CD8-positive, alpha-beta memory T cell (primary cell): ENCODE measurements at places on chromosomes 7 and 10.

DNA sequence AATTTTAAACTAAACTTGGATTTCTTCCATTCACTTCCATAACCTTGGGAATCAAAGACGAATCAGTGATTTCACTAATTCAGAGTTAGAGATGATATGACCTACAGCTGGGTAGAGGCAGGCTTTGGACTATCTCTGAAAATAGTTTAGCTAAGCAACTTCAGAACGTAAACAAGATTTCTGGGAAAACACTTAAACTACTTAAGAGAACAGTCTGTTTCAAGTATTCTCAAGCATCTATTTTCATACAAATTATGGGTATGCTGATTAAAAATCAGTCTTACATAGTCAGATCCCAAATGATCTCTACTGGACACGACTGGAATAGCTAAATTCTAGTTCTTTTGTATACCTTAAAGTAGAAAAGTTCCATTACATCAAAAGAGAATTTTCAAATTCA is 179.9 kb downstream of the PLCE1 start:
- no peak for DNase-seq

GRCh38 chr7:128044064-128044463 is 12.8 kb upstream of the LRRC4 start:
- DNase-seq = no peak

DNA sequence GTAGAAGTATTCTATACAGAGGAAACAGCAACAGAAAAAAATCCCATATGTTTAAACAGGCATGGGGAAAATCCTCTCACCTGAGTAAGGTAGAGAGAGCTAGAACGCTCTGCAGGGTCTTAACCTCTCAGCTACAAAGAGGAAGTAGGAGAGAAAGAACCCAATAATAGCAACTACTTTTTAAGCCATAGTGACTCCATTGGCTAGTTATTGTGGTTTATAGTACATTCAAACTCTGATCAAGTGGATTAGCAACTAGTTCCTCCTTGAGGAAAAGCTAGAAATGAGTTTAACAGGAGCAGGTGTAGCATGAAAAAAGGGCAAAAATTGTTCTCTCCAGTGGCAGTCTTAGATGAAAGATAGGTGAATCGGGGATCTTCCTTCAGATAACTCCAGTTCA is 89.7 kb downstream of the HGF start:
- no peak for DNase-seq

GRCh38 chr7:7329326-7329725 is 147.0 kb downstream of the C1GALT1 start:
- DNase-seq = no peak

DNA sequence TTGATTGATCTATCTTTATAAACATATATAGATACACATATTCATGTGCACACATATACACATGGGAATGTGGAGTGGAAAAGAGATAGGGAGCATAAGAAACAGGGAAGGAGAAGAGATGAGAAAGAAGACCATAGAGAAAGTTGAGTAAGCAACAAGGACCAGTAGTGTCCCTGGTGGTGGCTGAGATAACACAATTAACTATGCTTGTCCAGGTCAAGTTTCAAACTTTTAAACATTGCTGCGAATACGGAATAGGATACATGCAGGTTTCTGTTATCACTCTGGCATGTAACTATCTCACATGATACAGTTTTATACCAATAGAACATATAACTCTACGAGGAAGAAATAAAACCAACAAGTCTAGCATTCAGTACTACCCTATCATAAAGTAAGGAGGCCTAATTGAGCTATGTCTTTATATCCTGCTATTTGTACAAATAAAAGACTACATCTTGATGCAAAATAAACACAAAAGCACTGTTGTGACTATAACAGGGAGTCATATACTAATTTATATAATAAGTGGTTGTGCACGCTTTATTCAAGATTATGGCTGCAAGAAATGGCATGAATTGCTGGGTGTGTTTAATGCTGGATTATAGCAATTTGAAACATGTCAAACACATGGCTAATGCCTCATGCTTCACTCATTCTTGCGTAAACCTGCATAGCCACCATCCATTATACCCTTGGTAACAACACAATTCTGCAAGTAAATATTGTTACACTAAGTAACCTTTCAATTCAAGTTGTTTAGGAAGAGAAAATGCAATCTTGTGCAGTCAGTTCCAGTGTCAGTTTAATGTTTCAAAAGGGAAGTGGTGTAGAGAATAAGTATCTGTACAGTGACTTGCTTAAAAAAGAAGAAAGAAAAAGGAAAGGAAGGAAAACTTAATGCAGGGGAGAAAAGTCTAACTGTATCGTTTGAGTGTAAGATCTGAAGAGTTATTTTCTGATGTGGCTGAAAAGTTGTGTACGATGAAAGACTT is 8.2 kb downstream of the FOXP2 start:
- no peak for DNase-seq

GRCh38 chr7:42380401-42380800 is 143.4 kb upstream of the GLI3 start:
- no peak for DNase-seq

DNA sequence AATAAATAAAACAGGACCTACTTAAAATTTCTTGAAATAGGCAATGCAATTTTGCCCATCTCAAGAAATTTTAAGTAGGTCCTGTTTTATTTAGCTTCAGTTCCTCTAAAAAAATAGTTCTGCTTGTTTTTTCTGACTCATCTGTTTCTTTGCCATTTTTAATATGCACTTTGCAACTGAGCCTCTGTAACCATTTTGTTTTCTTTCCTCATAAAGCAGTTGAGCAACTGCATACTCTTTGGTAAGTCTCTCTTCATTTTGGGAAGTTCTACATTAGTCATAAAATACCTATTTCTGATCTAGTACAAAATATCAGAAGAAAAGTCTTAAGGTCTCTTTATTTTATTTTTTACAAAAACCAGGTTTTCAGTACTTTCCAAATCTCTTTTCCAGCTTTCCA is 18.0 kb downstream of the TAS2R40 start:
- no peak for DNase-seq

DNA sequence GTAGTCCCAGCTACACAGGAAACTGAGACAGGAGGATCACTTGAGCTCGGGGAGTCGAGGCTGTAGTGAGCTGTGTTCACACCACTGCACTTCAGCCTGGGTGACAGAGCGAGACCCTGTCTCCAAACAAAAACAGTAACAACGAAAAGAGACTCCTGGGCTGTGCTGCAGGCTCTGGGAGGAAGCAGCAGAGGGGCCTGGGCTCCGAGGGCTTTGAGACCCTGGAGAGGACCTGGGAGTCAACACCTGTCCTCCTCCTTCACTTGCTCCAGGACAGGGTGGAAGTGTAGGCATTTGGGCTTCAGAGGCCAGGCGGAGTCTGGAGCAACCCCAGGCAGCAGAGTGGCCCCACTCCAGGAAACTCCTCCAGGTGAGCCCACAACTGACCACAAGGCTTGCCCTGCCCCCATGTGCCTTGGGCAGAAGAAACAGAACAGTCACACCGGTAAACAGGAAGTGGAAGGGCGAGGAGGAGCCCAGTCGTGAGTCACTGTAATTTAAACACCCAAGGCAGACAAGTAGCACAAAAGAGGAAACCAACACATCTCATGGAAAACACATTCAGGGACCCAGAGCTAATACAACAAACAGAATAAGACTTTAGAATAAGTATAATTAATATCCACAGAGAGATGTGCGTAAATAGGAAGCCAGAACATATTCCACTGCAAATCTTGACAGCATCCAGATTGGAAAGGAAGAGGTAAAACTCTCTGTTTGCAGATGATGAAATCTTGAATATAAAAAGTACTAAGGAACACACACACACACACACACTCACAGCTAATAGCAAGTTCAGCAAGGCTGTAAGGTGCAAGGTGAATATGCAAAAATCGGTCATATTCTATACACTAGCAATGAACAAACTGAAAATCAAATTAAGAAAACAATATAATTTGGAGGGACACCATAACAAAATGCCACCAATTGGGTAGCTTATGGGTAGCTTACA is 20.5 kb upstream of the RASGEF1A start:
- DNase-seq = no peak

DNA sequence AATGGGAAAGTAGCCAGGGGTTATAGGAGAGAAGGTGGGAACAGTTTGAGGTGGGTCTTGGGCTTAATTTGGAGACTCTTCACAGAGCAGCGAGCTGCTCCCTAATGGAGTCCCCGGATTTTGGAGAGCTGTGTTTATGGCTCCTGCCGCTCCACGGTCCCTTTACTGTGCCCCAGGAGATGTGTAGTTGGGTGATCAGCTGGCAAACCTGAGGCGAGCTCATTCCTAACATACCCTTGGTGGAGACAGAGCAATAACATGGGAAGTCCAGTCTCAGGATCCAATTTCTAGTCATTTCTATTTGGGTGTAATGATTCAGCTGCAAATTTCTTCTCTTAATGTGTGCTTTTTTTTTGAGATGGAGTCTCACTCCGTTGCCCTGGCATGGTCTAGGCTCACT is 1.5 kb downstream of the GARIN1A start:
- DNase-seq = no peak

- DNase-seq = no peak
These were observed 93.8 kb downstream of the ADAM12 start for GRCh38 chr10:126294451-126294850.

DNA sequence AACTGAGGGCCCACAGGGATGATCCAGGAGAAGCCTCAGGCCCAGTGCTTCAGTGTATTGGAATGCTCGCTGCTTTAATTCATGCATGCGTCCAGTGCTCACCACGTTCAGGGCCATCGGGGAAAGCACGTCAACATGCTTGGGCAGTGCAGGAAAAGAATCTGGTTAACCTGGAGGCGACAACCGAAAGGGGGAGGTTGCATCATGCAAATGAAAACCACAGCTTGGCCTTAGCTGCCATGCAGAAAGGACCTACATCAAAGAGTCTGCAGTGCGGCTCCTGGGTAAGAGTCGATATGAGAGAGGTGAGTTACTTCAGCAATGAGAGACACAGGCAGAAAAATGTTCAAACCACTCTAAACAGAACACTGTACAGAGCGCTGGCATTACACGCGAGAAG is 440.1 kb downstream of the KCNMA1 start:
- no peak for DNase-seq

DNA sequence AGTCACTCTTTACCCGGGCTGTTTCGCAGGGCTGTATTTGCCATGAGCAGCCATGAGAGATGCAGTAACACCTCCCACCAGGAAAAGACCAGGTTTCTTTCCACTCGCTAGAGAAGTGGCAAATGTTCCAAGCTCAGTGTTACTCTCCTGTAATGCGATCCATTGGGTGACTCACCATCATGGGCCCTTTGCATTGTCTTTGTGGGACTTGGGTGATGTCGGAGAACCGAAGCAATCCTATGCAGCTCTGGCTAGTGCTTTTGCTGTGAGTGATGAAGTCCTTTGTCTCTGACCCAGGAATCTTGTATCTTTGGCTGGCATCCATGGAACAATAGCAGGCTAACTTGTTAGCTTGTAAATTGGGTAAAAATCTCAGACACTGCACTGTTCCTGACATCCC is 40.0 kb downstream of the GHRHR start:
- DNase-seq = no peak

- no peak for DNase-seq
These were observed 58.1 kb downstream of the INSIG1 start for GRCh38 chr7:155355745-155356144.
